ENCODE measurements at places on chromosomes 13 and 19.
A peak's percentile ranks its signal among the peaks of the same experiment; 100 is the strongest.

DNA sequence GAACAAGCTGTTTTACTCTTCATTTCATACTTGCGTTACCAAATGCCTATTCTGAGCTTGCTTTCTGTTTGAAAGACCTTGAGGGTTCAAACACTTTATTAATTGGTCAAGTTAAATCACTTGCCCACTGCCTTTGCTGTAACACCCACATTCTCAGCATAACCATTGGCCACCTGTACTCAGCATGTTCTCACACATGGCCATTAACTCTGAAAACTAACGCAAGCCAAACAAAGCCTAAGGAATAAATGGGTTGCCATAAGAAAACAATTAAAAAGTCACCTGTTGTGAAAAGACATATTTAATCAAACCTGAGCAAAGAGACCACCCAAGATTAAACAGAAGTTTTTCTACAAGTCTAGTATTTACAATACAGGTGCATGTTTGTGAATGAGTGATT is 517.2 kb upstream of the SPRY2 start:
- DNase-seq: no peak

DNA sequence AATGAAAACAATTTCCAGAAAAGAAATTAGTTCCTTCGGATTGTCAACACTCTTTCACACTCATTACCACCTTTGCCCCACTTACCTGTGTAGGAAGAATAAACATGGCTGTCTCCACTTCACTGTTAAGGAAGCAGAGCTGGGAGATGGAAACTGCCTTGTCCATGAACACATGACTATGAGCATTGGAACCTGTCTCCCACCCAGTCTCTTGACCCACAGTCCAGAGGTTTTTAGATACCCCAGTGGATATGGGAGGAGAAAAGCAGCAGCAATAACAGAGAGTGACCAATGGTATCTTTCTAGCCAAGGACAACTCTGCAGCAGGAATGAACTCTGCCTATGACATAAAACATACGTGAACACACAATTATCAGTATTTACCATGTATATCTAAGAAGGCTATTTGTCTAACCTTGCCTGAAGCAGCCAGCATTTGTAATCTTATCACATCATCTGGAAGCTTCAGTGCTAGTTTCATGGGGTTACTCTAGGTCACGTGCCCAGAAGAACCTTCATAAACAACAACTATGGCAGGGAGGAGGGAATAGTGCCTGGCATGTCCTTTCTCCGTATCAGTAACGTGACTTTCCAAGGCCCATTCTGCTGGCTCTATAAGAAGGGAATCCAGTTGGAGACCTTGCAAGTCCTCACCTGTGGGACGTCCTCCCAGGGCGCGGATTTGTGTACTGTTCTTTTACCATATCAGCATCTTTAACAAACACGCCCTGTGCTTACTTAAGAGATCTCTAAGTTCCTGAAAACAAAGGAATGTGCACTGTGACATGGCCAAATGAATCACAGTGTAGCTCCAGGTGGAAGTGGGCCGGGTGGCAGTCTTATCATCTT is 221.8 kb upstream of the UBL3 start:
- no peak for DNase-seq

- no peak for DNase-seq
Measured at GRCh38 chr13:24644036-24644435, 36.2 kb upstream of the ATP12A start.

DNA sequence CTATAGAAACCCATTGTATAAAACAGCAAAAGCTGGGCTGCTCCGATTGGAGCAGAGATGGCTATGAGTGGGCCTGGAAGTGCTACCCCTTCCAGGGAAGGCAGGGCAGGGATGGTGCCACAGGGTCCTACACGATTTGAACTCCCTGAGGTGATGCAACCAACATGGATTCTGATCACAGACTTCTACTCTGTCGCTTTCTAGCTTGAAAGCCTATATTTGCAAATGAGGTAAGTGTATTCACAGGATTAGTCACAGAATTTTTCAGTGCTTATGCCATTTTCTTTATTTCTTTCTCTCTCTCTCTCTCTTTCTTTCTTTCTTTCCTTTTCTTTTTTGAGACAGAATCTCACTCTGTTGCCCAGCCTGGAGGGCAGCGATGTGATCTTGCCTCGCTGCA is 179.0 kb downstream of the SPRY2 start:
- no peak for DNase-seq

- DNase-seq: peak; percentile 79
Measured at GRCh38 chr13:51286135-51287002, 53.1 kb upstream of the SERPINE3 start.

DNA sequence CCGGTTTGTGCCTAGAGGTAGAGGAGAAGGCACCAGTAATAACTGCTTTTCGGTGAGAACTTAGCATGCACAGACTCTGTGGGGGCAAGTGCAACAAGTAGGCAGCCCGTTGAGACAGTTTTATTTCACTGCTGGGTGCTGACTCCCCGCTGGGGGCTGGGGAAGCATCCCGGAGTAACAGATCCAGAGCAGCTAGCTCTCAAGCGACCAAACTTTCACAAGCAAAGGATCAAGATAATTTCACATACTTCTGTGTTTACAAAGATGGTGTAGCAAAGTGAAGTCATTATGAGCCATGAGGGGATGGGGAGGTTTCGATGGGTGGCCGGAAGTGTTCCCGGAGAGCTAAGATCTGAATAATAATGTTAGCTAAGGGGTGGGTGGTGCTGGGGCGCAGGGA is 2.8 kb downstream of the NACC1 start:
- DNase-seq: no peak

DNA sequence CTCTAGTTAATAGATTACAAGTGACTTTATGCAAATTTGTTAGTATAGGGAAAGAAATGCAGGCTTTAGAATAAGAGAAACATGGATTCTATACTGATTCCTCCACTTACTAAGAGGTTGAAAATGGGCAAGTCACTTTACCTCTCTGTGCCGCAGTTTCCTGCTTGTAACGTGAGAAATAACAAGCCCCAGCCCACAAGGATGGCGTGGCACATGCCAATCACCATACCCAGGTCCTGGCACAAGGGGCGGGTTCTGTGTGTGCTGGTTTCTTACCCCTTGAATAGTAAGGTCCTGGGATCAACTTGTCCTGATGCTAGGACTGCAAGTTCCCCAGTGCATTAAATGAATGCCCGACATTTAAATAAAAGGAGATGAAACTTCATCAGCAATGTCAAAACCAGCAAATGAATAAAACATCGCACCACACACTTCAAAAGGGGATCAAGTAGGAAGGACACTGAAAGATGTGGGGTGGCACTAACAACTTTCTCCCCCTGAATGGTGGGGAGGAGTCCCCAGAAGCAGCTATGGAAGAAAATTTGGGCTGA is 7.9 kb upstream of the SIGLEC9 start:
- no peak for DNase-seq

DNA sequence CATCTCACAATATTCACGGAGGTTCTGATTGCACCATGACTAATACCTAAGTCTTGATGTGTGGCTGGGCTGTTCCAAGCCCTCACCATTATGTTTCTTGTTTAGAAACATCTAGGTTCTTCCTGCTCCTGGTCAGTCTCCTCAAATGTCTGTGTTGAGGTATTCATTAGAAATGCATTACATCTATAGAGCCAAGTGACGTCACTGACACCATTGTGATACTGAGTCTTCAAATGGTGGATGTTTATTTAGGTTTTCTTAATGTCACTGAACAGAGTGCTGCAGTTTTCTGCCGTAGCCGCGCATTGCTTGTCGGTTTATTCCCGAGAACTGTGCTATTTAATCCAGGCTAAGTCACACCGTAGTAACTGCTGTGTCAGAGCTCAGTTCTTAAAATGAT is 142.4 kb upstream of the SPACA7 start:
- no peak for DNase-seq

DNA sequence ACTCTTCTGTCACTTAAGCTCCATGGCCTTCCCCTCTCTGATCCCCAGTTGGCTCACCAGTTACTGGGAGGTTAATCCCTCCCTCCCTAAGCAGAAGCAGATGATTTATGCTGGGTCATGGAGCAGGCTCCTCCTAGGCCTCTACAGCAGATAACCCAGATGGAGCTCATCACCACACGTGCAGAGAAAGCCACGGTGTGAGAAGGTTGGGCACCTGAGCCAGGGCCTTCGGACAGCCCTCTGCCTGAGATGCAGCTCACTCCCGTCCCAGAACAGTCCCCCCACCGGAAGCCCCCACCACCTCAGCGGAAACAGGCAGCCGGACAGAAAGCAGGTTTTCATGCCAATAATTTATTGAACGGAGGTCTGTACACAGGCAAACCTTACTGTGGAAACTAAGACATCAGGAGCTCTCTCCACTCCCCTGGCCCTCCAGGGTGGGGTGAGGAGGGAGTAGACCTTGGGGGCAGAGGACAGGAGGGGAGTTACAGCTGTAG is 9.8 kb downstream of the ZNF526 start:
- DNase-seq: peak; percentile 70

DNA sequence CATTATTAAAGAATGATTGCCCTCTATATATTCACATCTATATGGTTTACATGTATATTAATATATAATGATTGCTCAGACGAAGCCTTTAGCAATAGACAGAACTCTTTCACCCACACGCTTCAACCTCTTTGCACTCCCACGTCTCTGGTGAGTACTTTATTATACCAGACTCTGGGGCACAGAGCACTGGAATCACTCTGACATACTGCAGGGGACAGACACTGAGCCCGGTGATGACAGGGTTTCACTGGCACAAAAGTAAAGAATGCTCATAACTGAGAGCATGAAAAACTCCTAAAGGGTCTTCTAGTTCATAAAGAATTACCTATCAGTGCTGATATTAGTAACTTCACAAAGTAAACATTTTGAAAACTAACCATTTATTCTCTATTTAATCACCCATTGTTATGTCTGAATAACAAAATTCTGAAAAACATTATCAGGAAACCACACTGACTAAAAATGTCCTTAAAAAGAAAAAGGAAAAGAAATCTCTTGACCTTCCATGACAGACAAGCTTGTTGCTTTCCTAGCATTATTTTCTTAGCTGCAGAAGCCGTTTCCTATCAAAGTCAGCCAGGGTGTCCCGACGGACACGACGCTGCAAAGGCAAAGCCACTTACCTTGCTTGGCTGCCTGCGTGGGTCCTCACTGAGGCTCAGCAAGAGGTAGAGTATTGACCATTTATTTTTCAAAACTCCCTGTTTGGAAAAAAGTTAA is 29.1 kb downstream of the TUBGCP3 start:
- no peak for DNase-seq

DNA sequence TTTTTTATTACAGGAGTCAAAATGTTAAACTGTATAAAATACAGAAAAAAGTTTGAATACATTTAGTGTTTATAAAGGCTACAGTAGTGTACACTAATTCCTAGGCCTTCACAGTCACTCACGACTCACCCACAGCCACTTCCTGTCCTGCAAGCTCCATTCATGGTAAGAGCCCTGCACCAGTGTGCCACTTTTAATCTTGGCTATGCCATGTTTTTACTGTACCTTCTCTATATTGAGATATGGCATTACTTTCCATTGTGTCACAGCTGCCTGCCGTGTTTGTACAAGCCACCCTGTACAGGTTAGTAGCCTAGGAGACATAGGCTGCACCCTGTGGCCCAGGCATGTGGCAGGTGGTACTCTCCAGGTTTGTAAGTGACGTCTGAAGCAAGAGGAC is 32.1 kb downstream of the C1QTNF9 start:
- no peak for DNase-seq

GRCh38 chr13:103431856-103432255 is 365.6 kb upstream of the SLC10A2 start:
- no peak for DNase-seq

DNA sequence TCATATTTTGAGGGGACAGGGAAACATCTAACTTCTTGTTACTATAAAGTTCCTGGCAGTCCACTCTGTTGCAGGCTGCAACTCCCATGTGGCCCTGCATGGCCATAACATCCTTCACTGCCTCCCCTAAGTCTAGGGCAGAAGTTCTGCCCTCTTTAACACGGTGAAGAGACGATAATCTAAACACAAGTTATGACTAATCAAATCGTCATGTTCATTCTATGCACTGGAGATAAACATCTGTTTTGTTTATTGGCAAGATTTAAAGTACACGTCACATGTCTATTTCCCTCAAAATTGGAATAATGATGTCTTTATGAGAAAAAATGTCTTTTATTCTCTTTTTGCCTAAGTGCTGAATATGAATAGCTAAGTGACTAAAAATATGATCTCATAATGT is 1629.4 kb downstream of the PCDH9 start:
- DNase-seq: no peak

- DNase-seq: no peak
Measured at GRCh38 chr13:101452519-101453485, at the start of gene ITGBL1. ITGBL1 (plus strand) TSS chr13:101452675; CDS start chr13:101452834, 159 bp downstream.

DNA sequence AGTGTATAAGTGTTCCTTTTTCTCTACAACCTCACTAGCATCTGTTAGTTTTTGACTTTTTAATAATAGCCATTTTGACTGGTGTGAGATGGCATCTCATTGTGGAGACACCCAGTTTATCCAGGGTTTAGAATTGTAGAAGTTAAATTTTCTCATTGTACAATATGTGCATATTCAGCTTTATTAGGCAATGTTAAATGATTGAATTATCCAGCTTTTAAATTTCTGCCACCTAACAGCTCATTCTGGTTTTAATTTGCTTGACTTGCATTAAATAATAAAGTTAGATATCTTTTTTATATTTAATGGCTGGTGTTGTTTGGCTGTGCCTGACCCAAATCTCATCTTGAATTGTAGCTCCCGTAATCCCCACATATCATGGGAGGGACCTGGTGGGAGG is 46.7 kb upstream of the ZNF30 start:
- DNase-seq: no peak

GRCh38 chr13:50126263-50126992 is 111.2 kb downstream of the KCNRG start:
- no peak for DNase-seq

DNA sequence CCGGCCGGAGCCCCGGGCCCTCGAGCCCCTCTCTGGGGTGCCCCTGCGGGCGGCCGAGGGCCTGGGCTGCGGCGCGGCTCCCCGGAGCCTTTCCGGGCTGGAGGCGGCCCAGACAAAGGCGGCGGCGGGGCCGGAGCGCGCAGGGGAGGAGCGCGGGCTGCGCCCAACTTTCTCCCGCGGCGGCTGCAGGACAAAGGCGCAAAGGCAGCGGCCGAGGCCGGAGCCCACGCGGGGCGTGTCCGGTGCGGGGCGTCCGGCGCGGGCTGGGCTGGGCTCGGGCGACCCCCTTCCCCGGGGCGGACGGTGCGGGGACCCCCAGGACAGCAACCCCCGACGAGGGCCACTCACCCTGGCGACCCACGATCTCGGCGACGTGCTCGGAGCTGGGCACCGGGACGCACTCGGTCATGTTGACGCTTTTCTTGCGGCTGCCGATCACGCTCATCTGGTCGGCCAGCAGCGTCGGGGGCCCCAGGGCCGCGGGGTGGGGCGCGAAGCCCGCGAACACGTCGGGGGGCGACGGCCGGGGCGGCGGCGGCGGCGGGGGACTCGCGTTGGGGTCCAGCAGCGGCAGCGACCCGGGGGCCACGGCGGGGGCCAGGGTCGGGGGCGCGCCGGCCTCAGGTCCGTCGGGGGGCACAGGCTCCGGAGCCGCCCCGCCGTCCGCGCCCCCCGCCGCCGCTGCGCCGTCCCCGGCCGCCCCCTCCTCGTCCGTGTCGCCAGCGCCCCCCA is 843 bp downstream of the MEX3D start:
- DNase-seq: peak; percentile 39

DNA sequence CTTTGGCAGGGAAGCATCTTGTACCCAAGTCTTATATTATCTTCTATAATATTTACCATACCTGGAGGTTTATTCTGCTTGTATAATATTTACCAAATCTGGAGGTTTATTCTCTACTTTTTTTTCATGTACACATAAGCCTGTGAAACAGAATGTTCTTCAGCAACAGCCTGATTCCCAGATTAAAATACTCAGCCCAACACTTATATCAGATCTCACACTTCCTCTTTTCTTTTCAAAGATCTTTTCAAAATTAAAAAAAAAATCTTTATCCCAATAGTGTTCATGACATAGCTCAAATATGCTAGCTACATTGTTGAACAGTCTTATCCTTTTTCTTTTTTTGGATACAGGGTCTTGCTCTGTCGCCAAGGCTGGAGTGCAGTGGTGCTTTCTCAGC is 300.7 kb downstream of the LMO7 start:
- DNase-seq: no peak

All from liver (tissue), 10 donors.